ENCODE measurements at places on chromosomes 13 and 19.
A peak's percentile ranks its signal among the peaks of the same experiment; 100 is the strongest.

DNA sequence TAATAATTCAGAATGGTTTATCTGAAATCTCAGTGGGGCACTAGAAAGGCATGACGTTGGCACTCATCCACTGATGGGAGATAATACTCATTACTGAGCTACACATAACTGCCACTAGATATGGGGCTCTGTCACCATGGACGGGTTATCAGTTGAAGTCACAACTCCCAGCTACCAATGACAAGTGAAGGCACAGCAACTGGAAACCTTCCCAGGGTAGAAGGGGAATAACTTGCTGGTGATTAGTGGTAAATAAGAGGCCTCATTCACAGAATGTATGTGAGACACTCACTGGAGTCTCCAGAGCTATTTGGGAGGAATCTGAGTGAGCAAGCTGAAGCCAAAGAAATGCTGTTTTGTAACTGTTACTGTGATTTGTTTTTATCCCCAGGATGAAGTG lies 249.6 kb downstream of the ENOX1 start:
- DNase-seq = no peak

GRCh38 chr13:43365039-43365344 lies 341.6 kb downstream of the DNAJC15 start:
- DNase-seq = no peak

GRCh38 chr13:94269557-94269956 lies 209.9 kb downstream of the DCT start:
- no peak for DNase-seq

DNA sequence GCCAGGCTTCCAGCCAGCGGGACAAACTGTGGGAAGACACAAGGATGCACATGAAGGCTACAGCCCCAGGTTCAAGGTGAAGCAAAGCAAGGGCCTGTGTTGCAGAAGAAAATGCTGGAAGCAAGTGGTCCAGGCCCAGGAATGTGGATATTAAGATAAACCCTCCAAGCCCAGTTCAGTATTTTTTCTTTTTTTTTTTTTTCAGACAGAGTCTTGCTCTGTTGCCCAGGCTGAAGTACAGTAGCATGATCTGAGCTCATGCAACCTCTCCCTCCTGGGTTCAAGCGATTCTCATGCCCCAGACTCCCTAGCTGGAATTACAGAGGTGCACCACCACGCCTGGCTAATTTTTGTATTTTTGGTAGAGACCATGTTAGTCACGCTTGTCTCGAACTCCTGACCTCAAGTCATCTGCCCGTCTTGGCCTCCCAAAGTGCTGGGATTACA lies 4.4 kb downstream of the PRDX2 start:
- DNase-seq = no peak

DNA sequence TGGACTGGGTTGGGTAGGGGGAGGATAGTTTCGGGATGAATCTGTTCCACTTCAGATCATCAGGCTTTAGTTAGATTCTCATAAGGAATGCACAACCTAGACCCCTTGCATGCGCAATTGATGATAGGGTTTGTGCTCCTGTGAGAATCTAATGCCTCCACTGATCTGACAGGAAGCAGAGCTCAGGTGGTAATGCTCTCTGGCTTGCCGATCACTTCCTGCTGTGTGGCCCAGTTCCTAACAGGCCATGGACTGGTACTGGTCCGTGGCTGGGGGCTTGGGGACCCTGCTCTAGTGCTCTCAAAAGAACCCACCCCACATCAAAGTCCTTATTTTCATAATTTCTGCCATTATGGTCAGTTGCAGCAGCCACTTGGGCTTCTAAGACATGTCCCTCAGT lies 30.1 kb downstream of the DNAJC3 start:
- DNase-seq = no peak

GRCh38 chr13:69912630-69913029 lies 195.0 kb upstream of the ATXN8OS start:
- DNase-seq = no peak

DNA sequence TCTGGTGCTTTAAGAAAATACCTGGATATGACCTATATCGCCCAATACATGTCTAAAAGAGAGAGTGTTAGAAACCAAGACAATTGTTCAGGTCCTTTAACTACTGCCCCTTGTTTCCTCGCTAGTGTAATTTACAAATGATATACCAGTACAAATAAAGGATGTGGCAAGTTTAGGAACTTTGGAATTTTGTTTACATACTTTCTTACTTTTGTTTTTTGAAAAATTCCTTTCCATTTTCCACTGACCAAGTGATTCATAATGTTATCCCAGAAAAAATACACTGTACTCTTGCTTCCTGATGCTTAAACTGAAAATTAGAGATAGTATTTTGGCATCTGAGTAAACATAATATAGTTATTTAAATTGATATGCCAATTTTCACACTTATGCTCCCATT lies 96.8 kb upstream of the CSNK1A1L start:
- DNase-seq = no peak

- DNase-seq = no peak
These were observed 179.8 kb downstream of the FOXO1 start for GRCh38 chr13:40486518-40487163.

- no peak for DNase-seq
These were observed 242.6 kb upstream of the EDNRB start for GRCh38 chr13:78161266-78161665.

- no peak for DNase-seq
These were observed 67.5 kb downstream of the LATS2 start for GRCh38 chr13:20993661-20994440.

GRCh38 chr19:32537580-32537979 lies 43.4 kb upstream of the PDCD5 start:
- DNase-seq = peak; percentile 47

DNA sequence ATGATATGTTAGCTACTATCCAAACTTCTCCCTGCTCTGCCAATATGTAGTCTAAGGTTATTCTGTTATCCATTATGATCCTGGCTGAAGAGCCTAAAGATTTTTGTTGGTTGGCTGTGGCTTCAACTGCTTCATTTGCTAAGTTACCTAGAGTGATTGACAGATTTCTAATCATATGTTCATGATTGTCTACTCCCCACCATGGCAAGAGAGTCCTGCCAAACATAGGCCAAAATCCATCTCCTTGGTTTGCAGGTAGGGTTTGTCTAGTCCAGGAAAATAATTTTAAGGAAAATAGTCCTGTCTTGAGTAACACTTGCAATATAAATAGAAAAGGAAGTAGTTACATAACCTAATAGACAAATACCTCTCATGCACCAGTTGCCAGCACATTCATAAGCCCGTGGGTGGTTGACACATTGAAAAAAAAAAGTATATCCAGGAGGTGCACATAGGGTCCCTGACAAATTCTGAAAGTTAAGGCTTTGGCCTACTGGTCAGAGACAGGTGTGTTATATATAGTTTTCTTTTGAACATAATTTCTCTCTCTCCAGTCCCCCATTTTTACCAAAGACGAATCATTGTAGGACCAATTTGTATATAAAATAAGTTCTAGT lies 5.4 kb upstream of the CBY2 start:
- DNase-seq = no peak

GRCh38 chr13:102872131-102872530 lies 26.3 kb downstream of the ERCC5 start:
- no peak for DNase-seq

- no peak for DNase-seq
These were observed 5.0 kb upstream of the MICU2 start for GRCh38 chr13:21608961-21609360.

GRCh38 chr19:48648134-48648533 lies 2.1 kb upstream of the CA11 start:
- DNase-seq = no peak

DNA sequence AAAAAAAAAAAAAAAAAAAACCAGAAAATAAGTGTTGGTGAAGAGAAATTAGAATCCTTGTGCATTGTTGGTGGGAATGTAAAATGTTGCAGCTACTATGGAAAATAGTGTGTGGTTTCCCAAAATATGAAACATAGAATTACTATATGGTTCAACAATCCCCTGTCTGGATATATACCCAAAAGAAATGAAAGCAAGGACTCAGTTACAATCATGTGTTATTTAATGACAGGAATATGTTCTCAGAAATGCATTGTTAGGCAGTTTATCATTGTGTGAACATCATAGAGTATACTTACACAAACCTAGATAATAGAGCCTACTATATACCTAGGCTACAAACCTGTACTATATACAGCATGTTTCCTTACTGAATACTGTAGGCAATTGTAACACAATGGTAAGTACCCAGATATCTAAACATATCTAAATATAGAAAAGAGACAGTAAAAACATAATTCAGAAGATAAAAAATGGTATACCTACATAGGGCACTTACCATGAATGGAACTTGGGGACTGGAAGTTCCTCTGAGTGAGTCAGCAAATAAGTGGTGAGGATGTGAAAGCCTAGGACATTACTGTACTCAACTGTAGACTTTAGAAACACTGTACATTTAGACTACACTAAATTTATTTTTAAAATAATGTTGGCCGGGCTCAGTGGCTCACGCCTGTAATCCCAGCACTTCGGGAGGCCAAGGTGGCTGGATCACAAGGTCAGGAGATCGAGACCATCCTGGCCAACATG lies 25.7 kb upstream of the SLC7A1 start:
- DNase-seq = no peak

GRCh38 chr13:25329706-25330105 lies 28.3 kb downstream of the NUP58 start:
- no peak for DNase-seq

GRCh38 chr19:29372921-29373797 lies 152.6 kb upstream of the VSTM2B start:
- no peak for DNase-seq

DNA sequence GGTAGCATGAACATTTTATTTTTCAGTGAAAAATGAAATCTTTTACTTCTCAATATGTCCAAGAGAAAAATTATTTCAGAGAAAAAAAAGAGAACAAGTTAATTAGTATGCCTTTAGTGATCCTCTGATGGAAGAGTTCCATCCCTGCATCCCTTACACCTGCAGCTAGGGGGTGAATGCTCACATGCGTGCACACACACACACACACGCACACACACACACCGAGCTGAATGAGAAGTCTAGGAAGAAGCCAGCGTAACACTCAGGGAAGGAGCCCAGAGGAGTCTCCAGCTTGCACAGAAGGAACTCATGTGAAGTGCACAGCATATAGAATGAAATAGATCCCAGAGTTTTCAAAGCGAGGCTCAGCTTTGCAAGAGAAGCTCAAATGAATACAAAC lies 510.5 kb downstream of the IRS2 start:
- DNase-seq = no peak

- DNase-seq = no peak
These were observed 126.5 kb downstream of the ZNF536 start for GRCh38 chr19:30498707-30499106.

- DNase-seq = peak; percentile 42
These were observed 35.8 kb upstream of the MEDAG start for GRCh38 chr13:30870049-30870884.

DNA sequence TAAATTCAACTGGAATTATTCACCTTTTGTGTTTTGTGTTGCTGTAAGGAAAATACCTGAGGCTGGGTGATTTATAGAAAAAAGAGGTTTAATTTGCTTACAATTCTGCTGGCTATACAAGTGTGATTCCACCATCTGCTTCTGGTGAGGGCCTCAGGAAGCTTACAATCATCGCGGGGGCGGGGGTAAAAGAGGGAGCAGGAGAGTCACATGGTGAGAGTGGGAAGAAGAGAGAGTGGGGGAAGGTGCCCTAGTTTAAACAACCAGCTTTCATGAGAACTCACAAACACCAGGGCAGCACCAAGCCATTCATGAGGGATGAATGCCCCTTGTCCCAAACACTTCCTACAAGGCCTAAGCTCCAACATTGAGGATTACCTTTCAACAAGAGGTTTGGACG lies 760.7 kb upstream of the PCDH9 start:
- no peak for DNase-seq

GRCh38 chr19:49331616-49332055 lies 3.6 kb upstream of the CD37 start:
- DNase-seq = no peak

DNA sequence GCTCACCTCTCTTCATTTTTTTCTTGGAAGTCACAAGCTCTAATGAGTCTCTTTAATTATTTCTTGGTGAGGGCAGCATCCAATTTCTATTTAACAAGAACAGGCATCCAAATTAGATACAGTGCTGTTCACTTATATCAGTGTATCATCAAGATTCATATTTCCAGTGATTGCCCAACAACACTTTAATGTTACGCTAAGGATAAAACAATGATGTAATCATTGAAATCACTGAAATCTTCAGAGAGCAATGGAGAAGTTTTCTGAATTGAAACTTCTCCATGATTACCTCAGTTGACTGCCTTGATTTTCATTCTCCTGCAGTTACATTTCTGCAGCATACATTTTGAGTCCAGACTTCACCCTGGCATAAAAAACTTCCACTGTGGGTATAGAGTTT lies 17.1 kb upstream of the LRCH1 start:
- DNase-seq = no peak

DNA sequence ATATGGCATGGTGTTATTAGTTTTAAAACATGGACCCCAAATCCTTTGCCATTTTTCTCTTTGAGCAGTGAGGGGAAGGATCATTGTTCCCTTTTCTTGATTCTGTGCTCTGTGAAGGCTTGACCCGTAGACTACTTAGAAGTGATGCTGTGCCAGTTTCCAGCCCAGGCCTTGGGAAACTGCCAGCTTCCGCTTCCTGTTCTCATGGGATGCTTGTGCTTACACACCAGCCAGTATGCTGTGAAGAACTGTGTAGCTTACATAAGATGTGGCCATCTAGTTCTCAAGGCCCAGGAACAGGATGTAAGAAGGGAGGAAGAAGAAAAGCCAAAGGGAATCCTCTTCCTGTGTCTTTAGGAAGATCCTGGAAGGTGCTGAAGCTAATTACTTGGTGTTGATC lies 180.9 kb downstream of the PCCA start:
- DNase-seq = no peak

DNA sequence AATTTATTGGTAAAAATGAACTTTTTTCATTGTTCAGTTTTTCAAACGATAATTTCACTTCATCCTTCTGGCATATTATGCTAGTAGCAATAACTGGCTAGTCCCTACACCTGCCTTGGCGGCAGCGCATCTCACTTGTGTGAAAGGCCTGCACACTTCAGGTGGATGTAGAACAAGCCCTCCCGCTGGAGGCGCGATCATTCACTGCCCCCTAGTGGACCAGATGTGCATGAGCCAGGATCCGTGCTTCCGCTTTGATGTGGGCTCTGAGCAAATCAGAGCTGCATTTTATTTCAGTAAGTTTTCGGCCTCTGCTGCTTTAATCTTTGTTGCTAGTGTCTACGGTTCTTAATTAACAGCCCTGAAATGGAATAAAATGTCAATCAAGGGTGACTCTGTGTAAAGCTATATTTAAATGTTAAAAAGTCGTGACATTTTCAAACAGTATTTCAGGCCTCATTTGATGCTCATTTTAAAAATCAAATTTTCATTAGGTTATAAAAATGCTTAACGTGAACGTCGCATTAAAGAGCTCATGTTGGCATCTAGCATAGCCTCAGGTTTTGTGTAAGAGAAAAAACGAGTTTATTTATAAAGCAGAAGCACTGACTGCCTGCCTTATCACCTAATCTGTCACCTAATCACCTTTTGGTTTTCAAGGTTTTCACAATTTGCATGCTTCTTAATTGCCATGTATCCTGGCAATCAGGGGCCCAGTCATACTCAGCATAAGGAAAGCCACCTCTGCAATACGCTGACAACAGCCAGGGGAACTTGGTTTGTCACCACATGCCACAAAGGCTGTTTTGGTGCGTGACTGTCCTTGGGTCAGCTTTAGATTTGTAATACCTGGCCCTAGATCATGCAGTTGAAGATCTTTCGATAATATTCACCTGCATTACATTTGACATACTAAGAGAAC lies 112.2 kb downstream of the TEX26 start:
- peak; percentile 69 for DNase-seq

- DNase-seq = no peak
These were observed 90.8 kb upstream of the UQCRFS1 start for GRCh38 chr19:29303719-29304090.

- peak; percentile 59 for DNase-seq
These were observed 34.4 kb upstream of the OXGR1 start for GRCh38 chr13:97028441-97029299.

GRCh38 chr19:50693064-50693975 lies 26.3 kb downstream of the SHANK1 start:
- DNase-seq = no peak

Measured in neuronal stem cell (in vitro differentiated cells).